Muscle of arm (tissue), 14 donors: ENCODE measurements at places on chromosomes 2 and 18. TPM values are rescaled to one million over a fixed set of nuclear protein-coding genes. Genes with fewer than 3 reads are reported as not detected.

RESP18 gene
- not detected for polyA plus RNA-seq

HOXD8 gene
- 42.8 TPM for polyA plus RNA-seq

CD8B gene
- polyA plus RNA-seq = 0.20 TPM

UGT1A1 gene
- not detected for polyA plus RNA-seq

CYTIP gene
- 0.42 TPM for polyA plus RNA-seq
